NCI-H1930 (cell line): ENCODE measurements at places on chromosomes 16 and 17.

GRCh38 chr17:40596261-40596919, 31.1 kb upstream of the CCR7 start:
- no peak for DNase-seq

- DNase-seq, result no peak
Measured at GRCh38 chr17:42894283-42895184, 6.1 kb upstream of the G6PC1 start.

DNA sequence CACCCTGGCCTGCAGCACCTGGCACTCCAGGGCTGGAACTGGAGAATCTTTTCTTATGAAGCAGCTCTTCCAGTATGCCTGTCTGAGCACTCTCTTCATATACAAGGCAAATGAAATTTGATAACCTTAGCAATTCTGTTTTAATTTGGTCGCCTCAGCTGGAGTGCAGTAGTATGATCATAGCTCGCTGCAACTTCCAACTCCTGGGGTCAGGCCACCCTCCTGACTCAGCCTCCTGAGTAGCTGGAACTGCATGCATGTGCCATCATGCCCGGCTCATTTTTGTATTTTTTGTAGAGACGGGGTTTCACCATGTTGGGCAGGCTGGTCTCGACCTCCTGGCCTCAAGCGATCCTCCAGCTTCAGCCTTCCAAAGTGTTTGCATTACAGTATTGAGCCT, 140.8 kb upstream of the CHMP6 start:
- no peak for DNase-seq

DNA sequence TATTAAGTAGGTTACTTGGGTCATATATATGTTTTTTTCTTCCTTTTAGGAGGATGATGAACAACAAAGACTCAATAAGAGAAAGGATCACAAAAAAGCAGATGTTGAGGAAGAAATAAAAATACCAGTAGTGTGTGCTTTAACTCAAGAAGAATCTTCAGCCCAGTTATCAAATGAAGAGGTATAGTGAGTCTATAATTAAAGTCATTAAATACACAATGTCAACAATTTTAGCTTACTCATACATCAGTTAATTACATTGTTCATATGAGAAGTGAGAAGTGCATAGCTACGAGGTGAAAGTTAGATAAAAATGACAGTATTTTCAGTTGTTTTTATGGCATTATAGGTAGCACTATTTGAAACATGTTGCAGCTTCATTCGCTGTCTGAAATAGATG, 65.2 kb downstream of the NUP88 start:
- DNase-seq, result no peak

DNA sequence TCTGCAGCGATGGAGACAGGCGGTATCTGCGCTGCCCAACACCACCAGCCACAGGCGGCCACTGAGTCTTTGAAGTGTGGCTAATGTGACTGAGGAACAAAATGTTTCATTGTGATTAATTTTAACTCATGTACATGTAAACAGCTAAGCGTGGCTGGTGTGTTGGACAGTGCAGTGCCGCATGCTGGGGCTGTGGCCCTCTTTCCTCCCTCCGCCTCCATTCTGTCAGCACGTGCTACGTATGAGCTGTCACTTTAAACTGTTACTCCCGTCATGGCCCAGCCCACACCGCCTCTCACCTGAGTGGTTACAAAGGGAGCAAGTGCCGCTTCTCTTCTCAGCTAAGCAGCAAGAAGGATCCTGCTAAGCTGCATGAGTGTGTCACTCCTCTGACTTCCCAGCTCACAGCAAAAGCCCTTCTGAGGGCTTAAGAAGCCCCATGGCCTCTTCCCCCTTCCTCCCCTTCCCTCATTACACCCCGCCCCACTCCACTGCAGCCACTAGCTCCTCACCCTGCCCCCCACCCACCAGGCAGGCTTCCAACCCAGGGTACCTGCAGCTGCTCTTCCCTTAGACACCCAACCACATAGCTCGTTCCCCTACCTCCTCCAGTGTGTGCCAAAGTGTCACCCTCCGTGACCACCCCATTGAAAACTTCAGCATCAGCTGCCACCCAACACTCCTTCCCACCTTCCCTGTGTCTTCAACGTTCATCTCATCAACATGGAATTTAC, 15.0 kb downstream of the HASPIN start:
- DNase-seq, result no peak
